ENCODE measurements at places on chromosomes 6 and 20.

DNA sequence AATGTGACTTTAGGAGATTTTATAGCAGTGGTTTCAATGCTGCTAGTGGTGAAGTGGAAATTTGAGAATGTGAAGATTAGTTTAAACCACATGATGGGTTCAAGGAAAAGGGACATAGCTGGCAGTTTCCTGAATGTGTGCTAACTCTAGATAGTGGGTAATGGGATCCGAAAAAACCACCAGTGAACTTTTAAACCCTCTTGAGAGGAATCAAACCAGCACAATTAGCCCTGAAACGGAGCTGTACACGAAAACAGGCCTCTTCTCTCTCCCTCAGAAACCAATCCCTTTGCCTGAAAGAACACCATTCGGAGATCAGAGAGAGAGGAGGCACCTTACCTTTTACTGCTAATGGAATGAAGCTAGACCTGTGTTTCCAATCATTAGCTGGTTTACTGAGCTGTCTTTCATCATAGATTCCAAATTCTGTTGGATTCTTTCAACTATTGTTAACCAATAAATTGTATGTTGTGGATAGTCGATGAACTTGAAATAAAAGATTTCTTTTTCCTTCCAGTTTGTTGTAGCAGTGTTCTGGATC is 103.9 kb downstream of the AIG1 start:
- DNase-seq, result no peak

GRCh38 chr6:23728707-23729106 is 397.3 kb upstream of the NRSN1 start:
- DNase-seq, result no peak

- no peak for DNase-seq
Observed at GRCh38 chr6:123263981-123264380, 267.9 kb downstream of the CLVS2 start.

GRCh38 chr6:69790629-69791028 is 6.2 kb downstream of the LMBRD1 start:
- DNase-seq, result no peak

DNA sequence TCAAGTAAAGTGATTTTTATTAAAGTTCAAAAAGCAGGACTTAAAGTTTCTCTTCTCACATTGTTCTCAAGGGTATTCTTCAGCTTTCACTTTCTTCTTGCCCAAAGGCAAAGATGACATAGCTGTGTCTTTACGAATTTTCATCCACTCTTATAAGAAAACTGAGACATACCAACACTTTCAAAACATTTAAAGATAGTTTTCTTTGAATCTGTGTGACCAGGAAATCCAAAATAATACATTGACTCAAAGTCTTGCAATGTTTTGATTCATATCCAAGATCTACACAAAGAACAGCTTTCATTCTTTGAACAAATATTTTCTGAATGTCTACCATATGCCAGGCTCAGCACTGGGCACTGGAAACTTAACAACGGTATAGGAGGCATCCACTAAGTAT is 117.9 kb downstream of the SIM1 start:
- DNase-seq, result no peak

GRCh38 chr6:11298651-11299420 is 66.4 kb upstream of the NEDD9 start:
- DNase-seq, result no peak

All from GM13976 (cell line).